Endothelial cell (in vitro differentiated cells): ENCODE measurements at places on chromosomes 7 and 10.
A peak's percentile ranks its signal among the peaks of the same experiment; 100 is the strongest.

DNA sequence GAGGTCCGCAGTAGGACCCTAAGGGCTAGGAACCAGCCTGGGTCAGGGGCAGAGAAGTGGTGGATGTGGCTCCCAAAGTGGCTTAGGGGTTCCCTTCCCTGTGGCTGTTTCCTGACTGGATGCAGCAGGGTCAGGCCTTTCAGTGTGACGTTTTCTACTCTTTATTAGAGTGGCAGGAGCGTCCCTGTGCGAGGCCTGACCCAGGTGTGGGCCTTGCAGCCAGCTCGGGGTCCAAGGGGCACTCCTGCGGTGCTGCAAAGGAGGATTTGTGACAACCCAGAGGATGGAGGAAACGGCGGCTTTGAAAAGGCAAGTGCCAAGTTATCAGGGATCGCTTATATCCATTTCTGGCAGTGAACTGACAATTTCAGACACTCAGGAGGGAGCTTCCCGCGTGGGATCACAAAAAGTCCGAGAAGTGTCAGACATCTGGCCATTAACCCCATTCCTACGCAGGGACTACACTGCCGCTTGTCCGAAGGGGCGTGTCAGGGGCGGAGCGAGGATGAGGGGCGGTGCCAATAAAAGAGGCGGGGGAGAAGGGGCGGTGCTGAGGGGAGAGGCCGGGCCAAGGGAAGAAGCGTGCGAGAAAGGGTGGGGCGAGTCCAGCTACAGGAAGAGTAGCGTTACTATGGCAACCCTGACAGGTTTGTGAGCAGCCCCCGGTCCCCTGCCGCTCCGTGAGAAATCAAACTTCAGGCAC is 98.8 kb upstream of the ZNF722 start:
- no peak for DNase-seq

- DNase-seq = peak; percentile 86
Measured at GRCh38 chr10:45464958-45465567, 91.0 kb downstream of the ALOX5 start.

DNA sequence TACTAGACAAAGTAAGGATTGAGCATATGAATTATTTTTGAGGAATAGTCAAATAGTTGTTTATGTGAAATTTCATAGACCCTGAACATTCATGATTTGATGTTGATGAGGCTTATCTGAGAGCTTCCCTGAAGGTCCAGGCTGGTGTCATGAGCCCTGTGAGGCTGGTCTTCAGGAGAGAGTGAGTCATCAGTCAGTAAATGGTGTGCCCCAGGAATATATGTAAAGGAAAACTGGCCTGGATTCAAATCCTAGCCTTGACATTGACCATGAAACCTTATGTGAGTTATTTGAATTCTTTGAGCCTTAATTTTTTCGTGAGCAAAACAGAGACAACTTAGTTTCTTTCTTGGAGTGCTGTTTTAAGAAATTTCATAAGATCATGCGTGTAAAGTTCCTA is 6.2 kb downstream of the TMEM236 start:
- no peak for DNase-seq

- no peak for DNase-seq
Measured at GRCh38 chr10:88949912-88950837, 2.4 kb downstream of the ACTA2 start.

GRCh38 chr10:78424723-78425122 is 391.1 kb downstream of the RPS24 start:
- no peak for DNase-seq

DNA sequence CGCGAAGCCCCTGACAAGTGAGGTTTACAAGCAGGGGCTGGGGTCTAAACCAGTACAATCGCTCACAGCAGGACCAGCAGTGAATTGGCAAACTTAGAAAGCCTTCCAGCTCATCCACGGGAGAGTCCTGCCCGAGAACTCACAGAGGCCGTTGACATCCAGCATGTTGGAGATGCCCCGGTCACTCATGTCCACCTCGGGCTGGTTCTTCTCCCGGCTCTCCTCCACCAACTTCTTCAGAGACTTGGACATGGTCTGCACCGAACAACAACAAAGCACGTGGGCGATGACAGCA is 447 bp downstream of the RSU1 start:
- no peak for DNase-seq

DNA sequence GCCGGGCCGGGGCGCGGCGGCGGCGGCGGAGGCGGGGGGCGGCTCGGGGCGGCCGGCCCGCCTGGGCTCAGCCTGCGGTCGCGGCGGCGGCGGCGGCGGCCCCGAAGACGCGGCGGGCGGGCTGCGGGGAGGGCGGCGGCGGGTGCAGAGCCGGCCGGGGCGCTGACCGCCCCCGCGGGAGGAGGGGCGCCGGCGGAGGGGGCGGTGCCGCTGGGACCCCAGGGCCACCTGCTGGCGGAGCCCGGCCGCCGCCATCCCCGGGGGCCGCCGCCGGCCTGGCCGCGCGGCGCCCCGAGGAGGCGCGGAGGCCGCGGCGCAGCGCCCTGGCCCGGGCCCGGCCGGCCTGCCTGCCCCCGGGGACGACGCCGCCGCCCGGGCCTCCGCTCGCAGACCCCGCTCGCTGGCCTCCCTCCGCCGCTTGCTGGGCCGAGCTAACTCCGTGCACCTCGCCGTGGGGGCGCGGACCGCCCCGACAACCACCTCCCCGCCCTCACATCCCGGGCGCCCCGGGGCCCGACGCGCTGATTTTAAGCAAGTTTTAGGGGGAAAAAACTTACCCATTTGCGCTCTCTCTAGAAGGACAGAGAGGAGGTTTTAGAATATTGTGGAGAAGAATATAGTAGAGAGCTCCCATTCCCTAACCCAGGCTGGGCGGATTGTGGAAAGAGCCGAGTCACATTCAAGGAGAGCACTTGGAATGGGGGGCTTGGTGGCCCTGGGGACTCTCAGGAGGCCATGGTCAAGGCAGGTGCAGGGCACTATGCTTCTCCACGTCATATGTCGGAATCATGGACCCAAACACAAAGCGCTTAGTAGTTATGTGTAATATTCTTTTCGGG is at the start of gene BEND7:
Gene BEND7, minus strand, starts transcription at position 140 of the 839 bp plus-strand sequence. CDS start 481 bp downstream, outside the sequence.
- peak; percentile 65 for DNase-seq

GRCh38 chr7:11557627-11558026 is 274.4 kb downstream of the THSD7A start:
- DNase-seq = peak; percentile 13

DNA sequence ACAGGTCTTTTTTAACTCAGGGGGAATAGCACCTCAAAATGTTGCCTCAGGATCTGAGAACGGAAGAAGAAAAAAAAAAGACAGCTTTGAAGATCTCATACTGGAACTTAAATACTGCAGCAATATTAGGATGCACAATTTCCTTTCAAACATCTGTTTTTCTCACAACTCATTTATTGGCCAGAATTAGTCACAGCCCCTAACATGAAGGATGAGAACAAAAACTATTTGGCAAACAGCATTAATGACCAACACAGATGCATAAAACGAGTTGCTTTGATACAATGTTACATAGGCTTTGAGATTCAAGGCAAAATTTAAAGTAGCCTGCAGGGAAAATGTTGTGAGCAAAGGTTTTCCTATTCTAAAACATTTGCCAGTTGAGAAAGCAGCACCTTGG is 36.5 kb downstream of the JMJD1C start:
- no peak for DNase-seq

DNA sequence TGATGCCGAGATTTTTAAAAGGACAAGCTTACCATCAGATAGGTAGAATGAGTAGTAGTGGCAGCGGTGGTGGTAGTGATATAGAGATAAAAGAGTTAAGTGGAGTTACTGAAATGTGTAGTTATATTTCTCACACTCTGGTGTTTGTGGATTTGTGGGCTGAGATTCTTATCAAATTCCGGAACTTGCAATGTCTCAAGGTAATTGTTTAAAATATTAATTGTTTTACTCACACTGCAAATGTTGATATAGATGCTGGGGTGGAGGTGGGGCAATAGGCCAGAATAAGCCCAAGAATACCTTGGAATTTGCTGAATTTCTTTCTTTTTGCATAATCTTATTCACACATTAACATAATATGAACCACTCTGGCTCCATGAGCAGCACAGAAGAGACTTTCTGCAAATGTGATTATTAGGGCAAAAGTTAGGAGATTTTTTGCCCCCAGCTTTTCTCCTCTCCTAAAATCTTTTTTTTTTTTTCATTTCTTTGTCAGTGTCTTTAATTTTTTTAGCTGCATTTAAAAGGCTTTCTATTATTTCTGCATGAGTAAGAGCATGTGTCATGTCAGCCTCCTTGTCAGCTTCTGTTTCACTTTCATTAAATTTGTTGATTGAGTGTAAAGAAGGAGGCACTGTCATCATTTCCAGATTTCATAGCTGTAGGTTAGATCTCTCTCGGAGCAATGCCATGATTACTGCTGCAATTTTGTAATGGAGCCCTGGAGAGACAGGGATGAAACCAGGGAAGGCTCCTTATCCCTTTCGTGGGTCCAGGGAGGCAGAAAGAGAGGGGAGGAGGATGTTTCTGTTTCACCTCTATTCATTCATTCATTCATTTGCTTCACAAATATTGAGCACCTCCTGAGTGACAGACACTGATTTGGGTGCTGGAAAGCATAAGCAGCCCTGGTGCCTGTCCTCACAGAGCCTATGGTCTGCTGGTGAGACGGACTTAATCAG is 13.1 kb upstream of the SGMS1 start:
- DNase-seq = no peak

GRCh38 chr7:114890561-114890960 is 31.3 kb upstream of the MDFIC start:
- no peak for DNase-seq

GRCh38 chr10:16314259-16314658 is 122.6 kb upstream of the PTER start:
- DNase-seq = no peak

GRCh38 chr10:131638049-131638879 is 262.5 kb upstream of the PPP2R2D start:
- no peak for DNase-seq

DNA sequence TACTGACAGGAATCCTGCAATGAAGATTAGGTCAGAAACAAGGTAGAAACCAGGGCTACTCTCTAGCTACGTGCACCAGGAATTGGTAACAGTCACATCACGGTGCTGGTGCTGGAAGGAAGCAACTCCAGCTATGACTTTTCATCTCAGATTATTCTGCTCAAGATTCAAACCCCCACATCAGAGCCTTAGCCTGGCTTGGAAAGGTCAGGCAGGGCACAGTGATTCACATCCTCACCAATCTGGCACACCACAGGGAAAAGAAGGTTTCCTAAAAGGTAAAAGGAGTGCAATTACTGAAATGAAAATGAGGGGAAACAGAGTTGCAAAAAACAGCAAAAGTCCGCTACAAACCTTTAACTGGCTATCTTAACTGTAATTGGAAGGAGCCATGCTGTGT is 240.2 kb upstream of the NPSR1 start:
- DNase-seq = no peak

- DNase-seq = no peak
Measured at GRCh38 chr7:27071622-27072390, 24.0 kb downstream of the HOXA1 start.

- no peak for DNase-seq
Measured at GRCh38 chr7:2109936-2110609, 122.7 kb downstream of the MAD1L1 start.

DNA sequence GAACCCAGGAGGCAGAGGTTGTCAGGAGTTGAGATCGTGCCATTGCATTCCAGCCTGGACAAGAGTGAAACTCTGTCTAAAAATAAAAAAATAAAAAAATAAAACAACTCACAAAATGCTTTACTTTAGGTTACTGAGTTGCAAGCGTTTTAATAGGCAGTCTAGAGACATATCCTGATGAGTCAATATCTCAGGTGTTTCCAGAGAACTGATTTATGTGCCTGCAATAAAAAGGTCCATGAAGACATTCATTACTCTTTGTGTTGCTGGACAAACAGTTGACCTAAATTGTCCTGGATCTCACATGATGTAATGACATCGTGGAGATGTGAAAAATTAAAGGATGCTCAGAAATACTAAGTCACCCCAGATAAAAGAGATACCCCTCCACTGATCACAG is 31.5 kb downstream of the CDNF start:
- no peak for DNase-seq

GRCh38 chr7:129045682-129046081 is 9.2 kb downstream of the TNPO3 start:
- DNase-seq = no peak

DNA sequence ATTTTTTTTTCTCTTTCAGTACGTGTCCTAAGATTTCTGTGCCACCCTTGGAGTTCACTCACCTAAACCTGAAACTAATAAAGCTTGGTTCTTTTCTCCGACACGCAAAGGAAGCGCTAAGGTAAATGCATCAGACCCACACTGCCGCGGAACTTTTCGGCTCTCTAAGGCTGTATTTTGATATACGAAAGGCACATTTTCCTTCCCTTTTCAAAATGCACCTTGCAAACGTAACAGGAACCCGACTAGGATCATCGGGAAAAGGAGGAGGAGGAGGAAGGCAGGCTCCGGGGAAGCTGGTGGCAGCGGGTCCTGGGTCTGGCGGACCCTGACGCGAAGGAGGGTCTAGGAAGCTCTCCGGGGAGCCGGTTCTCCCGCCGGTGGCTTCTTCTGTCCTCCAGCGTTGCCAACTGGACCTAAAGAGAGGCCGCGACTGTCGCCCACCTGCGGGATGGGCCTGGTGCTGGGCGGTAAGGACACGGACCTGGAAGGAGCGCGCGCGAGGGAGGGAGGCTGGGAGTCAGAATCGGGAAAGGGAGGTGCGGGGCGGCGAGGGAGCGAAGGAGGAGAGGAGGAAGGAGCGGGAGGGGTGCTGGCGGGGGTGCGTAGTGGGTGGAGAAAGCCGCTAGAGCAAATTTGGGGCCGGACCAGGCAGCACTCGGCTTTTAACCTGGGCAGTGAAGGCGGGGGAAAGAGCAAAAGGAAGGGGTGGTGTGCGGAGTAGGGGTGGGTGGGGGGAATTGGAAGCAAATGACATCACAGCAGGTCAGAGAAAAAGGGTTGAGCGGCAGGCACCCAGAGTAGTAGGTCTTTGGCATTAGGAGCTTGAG is at the start of gene CFTR:
Gene CFTR, plus strand, starts transcription at position 801 of the 830 bp plus-strand sequence. CDS start 70 bp downstream, outside the sequence.
- peak; percentile 21 for DNase-seq

DNA sequence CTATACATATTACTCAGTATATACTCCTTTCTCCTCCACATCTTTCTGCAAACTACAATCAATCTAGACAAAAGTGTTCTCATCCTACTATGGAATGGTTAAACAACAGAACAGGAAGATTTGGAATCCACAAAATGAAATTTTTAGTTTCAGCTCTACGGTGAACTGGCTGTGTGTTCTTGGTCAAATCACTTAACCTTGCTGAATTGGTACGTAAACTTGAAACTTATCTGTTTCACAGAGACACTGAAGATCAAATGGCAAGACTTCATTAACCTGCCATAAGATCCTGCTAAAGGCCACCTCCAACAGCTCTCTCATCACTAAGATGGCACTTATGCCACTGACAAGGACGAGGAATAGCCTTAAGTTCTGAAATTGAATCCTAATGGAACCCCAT is 1.5 kb downstream of the NUDCD3 start:
- DNase-seq = no peak

DNA sequence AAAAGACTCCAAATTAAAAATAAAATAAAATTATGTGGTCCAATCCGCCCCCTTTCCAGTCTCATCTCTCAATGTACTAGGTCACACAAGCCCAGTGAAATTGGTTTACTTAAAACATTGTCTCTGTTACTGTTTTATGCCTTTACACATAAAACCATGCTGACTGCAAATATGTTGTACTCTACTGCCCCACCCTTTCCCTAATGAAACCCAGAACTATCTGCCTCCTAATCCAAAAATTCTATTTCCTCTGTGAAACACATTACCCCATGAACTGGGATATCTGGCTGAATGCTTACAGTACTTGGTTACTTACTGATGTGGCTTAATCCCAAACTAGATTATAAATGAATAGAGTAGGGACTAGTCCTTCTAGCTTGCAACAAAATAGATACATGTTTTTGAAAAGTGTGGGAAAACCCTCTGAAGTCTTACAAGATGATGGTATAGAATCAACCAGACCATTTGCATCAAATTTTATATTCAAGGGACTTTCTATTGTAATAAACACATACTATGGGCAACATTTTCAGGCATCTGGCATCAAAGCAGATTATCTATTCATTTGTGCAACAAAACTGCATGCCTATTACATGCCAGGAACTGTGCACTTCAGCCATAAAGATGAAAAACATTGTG is 10.0 kb upstream of the KMT2E start:
- no peak for DNase-seq
